Activated B cell treated with CpG ODN at 0.5 μM for 24 hours (primary cell): ENCODE measurements at places on chromosomes 11 and 22. TPM values are rescaled to one million over a fixed set of nuclear protein-coding genes. Genes with fewer than 3 reads are reported as not detected.

DNA sequence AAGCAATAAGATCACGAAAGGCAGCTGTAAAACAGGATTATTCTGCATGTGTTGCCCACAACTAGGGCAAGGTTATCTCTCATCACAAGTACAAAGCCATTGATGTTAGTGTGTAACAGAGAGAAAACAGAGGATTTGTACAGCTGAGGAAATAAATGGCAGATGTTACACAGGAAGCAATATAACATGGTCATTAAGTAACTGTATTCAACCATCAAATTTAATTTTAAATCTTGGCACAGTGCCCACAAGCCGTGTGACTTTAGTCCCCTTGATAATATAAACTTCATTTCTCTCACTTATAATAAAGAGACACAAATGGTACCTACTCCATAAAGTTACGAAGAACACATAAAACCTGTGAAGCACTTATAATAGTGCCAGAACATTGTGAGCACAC lies 17.3 kb downstream of the OR51E2 start:
- no peak for DNase-seq
- peaks cover 7% of the 10 kb centered on the region for H3K27me3 ChIP-seq
- no peaks in the 10 kb centered on the region for H3K4me1 ChIP-seq
- H3K4me3 ChIP-seq, result no peak overlapping the region
- no peaks in the 10 kb centered on the region for H3K36me3 ChIP-seq

Gene JHY
- total RNA-seq, result 2.0 and 2.2 TPM in 2 replicates

GRCh38 chr11:31711137-31711536 lies 100.0 kb downstream of the PAX6 start:
- no peaks in the 10 kb centered on the region for H3K4me1 ChIP-seq
- H3K4me3 ChIP-seq, result no peak overlapping the region
- H3K27me3 ChIP-seq, result no peaks in the 10 kb centered on the region
- peaks cover 4% of the 10 kb centered on the region for H3K36me3 ChIP-seq
- no peak for DNase-seq
- no peak overlapping the region for H3K27ac ChIP-seq

- peak overlapping the region; percentile 21 for H3K4me3 ChIP-seq
- DNase-seq, result no peak
- H3K27me3 ChIP-seq, result no peaks in the 10 kb centered on the region
Observed at GRCh38 chr11:126352934-126353801, 2.3 kb upstream of the ST3GAL4 start.

- H3K27ac ChIP-seq, result no peak overlapping the region
- no peaks in the 10 kb centered on the region for H3K36me3 ChIP-seq
- H3K4me1 ChIP-seq, result no peaks in the 10 kb centered on the region
- no peak overlapping the region for H3K4me3 ChIP-seq
Observed at GRCh38 chr11:58787903-58788302, 56.2 kb upstream of the GLYAT start.

DNA sequence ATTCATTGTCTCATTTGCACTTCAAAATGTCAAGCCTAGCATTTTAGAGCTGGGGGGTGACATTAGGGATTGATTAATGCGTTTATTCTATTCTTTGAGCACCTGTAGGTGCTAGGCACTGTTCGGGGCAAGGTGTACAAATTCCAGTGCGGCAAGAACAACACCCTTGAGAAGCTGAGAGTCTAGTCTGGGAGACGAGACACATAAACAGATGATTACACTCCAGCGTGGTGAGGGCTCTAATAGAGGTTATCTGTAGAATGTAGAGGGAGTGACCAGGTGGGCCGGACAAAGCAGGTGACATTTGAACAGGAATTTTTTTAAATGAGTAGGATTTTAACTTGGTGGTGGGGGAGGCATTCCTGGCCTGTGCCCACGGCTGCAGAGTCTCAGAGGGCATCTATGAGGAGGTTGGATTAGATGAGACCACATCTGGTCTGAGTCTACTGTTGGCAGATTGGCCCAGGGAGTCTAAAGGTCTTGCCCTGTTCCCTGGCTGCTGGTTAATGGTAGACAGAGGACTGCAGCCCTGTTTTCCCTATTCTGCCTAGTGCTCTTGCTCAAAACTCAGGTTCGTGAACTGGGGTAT lies 970 bp downstream of the CAT start:
- H3K4me3 ChIP-seq, result peak overlapping the region; percentile 99
- peak overlapping the region; percentile 98 for H3K27ac ChIP-seq
- peaks cover 9% of the 10 kb centered on the region for H3K36me3 ChIP-seq
- H3K4me1 ChIP-seq, result peaks cover 52% of the 10 kb centered on the region

DNA sequence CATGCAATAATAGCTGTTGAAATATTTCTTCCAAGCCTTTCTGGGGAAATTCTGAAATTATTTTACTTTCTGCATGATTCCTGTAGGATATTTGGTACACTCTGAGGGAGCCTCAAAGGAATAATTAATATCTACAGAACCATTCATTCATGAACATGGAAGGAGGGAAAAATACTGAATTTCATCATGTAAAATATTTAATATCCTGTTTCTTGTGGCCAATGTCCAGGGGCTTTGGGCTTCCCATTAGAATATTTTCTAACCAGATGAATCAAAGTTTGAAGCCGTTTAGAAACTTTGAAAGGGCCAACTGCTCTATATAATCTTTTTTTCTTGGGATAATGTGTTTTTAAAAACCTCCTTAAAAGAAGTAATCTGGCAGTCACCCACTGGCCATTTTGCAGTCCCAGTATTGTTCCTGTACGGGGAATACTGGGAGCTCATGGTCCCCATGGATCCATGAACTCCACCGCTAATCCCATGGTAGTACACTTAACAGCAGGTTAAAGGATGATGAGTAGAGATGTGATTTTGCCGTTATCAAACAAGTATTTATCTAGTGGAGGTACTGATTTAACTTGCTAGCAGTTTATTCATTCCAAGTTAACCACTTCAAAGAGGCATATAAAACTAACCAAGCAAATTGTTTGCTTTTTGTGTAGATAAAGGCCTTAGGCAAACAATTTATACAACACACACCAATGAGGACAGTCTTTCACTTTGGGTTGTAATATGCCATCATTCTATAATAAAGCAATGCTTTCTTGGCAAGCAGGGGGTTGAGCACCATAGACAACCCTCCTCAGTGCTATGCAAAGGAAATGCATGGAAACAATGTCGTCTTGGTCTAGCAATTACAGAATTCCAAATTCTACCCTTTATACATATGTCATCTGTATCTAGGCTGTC lies 34.5 kb upstream of the BLID start:
- no peaks in the 10 kb centered on the region for H3K36me3 ChIP-seq
- DNase-seq, result no peak
- no peak overlapping the region for H3K4me3 ChIP-seq
- H3K27me3 ChIP-seq, result peaks cover 4% of the 10 kb centered on the region
- no peak overlapping the region for H3K27ac ChIP-seq
- H3K4me1 ChIP-seq, result no peaks in the 10 kb centered on the region

Gene CD6
- total RNA-seq, result 6.7 and 12.0 TPM in 2 replicates

- no peak overlapping the region for H3K4me3 ChIP-seq
- DNase-seq, result no peak
- peaks cover 10% of the 10 kb centered on the region for H3K4me1 ChIP-seq
- H3K27ac ChIP-seq, result no peak overlapping the region
Observed at GRCh38 chr11:33934450-33934849, 42.6 kb upstream of the LMO2 start.

- H3K36me3 ChIP-seq, result no peaks in the 10 kb centered on the region
- DNase-seq, result no peak
- no peak overlapping the region for H3K27ac ChIP-seq
- H3K27me3 ChIP-seq, result peaks cover 13% of the 10 kb centered on the region
- no peak overlapping the region for H3K4me3 ChIP-seq
Observed at GRCh38 chr11:19672586-19673206, 39.9 kb upstream of the NAV2 start.

DNA sequence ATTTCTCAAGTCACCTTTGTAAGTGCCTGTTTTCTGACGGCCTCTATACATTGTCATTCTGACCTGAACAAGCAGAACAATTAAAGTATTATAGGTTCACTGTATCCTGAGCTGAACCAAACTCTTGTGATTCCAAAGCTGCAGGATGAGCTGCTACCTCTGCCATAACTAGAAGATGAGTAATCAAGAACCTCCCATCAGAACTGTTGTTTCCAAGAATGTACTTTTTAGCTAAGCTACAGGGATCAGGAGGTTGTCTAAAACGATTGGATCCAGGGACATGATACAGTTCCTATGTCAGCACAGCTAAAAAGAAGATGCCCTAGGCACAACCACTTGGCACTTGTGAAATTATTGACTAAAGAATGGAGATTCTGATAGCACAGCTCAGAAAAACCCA lies 288.4 kb upstream of the CCDC90B start:
- no peaks in the 10 kb centered on the region for H3K4me1 ChIP-seq
- no peak overlapping the region for H3K4me3 ChIP-seq
- H3K27me3 ChIP-seq, result peaks cover 6% of the 10 kb centered on the region
- no peak overlapping the region for H3K27ac ChIP-seq
- no peak for DNase-seq

DNA sequence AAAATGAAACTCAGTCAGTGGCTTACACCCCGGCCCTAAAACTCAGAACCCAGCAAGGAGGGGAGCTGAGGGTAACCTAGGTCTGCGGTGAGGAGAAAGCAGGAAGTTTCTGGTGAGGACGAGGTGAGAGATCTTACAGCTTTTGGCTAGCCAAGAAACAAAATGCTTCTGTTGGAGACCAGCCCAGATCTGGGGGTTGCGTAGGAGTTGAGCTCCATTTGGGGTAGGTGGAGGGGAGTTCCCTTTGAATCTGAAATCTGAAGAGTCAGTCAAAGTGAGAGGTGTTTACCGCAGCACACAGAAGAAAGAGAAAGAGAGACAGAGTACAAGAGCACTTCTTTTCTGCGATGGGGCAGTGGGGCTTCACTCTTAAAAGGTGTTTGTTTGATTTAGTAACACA lies 29.6 kb downstream of the EHF start:
- H3K4me1 ChIP-seq, result peaks cover 54% of the 10 kb centered on the region
- H3K27me3 ChIP-seq, result no peaks in the 10 kb centered on the region
- no peak for DNase-seq
- peak overlapping the region; percentile 91 for H3K27ac ChIP-seq

GRCh38 chr11:61579676-61580270 lies 1.1 kb downstream of the SYT7 start:
- peaks cover 14% of the 10 kb centered on the region for H3K4me1 ChIP-seq
- H3K27ac ChIP-seq, result no peak overlapping the region
- H3K4me3 ChIP-seq, result peak overlapping the region; percentile 62
- H3K27me3 ChIP-seq, result peaks cover 53% of the 10 kb centered on the region

GRCh38 chr11:22703591-22703990 lies 37.2 kb downstream of the GAS2 start:
- peaks cover under 1% of the 10 kb centered on the region for H3K27me3 ChIP-seq
- no peak overlapping the region for H3K27ac ChIP-seq
- no peak for DNase-seq
- no peak overlapping the region for H3K4me3 ChIP-seq

DNA sequence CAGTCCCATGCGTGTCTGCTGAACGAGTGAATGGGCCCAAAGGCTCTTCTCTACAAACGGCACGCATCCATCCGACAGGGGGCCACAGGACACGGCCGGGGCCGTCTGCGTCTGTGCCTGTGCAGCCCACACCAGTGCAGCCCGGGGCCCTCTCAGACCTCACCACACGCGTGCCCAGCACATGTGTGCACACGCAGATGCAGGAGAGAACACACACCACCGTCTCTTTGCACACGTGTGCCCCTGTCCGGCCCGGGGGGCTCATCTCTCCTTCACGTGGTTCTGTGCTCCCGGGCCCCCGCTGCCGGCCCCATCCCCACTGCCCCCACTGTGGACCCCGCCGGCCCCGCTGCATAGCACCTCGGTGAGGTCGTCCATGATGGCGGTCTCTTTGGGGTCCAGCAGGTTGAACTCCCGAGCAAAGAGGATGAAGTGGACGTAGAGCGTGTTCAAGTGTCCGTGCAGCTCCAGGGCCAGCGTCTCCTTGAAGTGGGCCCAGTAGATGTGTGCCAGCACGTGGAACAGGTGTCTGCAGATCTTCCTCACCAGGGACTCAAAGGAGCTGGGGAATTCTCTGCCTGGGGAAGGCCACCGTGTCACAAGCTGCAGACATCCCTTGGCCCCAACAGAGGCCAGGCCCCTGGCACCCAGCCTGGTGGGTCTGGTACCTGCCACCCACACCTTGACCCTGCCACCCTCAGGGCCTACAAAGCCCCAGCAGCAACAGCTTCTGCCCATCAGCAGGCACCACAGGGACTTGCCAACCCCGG lies 16.5 kb downstream of the MOB2 start:
- no peaks in the 10 kb centered on the region for H3K4me1 ChIP-seq
- peaks cover 64% of the 10 kb centered on the region for H3K36me3 ChIP-seq
- no peaks in the 10 kb centered on the region for H3K27me3 ChIP-seq
- H3K4me3 ChIP-seq, result no peak overlapping the region
- no peak for DNase-seq
- no peak overlapping the region for H3K27ac ChIP-seq

Gene ADM2
- 5.1 and 5.2 TPM in 2 replicates for total RNA-seq

- peaks cover 8% of the 10 kb centered on the region for H3K4me1 ChIP-seq
- no peak overlapping the region for H3K27ac ChIP-seq
- no peaks in the 10 kb centered on the region for H3K36me3 ChIP-seq
Observed at GRCh38 chr11:44402466-44403075, 92.6 kb upstream of the ALX4 start.

DNA sequence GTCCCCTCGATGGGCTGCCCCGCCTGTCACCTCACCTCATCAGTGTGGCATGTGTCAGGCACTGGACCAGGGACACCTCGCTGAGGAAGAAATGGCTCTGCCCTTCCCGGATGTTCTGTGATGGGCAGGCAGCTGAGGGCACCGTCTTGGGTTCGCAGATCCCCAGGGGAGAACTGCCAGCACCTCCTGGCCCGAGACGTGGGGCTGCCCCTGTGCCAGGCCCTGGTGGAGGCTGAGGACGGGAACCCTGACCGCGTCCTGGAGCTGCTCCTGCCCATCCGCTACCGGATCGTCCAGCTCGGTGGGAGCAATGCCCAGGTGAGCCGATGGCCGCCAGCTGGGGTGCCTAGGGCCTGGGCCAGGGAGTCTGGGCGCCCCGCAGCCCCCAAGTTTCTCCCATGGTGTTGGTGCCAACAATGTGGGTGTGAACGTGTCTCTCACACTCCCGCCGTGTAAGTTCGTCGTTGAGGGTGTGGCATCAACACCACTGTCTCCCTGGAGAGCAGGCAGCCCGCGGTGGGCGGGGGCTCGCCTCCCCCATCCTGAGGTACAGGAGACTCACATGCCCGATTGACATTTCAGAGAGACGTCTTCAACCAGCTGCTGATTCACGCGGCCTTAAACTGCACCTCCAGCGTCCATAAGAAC lies 7.3 kb upstream of the GTSE1 start:
- peaks cover 5% of the 10 kb centered on the region for H3K36me3 ChIP-seq
- H3K27me3 ChIP-seq, result no peaks in the 10 kb centered on the region
- peaks cover 64% of the 10 kb centered on the region for H3K4me1 ChIP-seq
- no peak overlapping the region for H3K27ac ChIP-seq
- H3K4me3 ChIP-seq, result no peak overlapping the region
- no peak for DNase-seq

- no peak overlapping the region for H3K4me3 ChIP-seq
- peaks cover 2% of the 10 kb centered on the region for H3K27me3 ChIP-seq
- no peaks in the 10 kb centered on the region for H3K4me1 ChIP-seq
- no peak for DNase-seq
- no peak overlapping the region for H3K27ac ChIP-seq
Observed at GRCh38 chr22:45398214-45398613, 15.2 kb downstream of the SMC1B start.
